ENCODE measurements at places on chromosomes 5 and 9.

GRCh38 chr5:134958755-134959154 lies 9.0 kb upstream of the CATSPER3 start:
- H3K27me3 ChIP-seq: no peaks in the 10 kb centered on the region
- H3K27ac ChIP-seq: no peak overlapping the region
- no peaks in the 10 kb centered on the region for H3K4me1 ChIP-seq
- no peaks in the 10 kb centered on the region for H3K36me3 ChIP-seq
- no peak for DNase-seq
- no peak overlapping the region for H3K4me3 ChIP-seq

DNA sequence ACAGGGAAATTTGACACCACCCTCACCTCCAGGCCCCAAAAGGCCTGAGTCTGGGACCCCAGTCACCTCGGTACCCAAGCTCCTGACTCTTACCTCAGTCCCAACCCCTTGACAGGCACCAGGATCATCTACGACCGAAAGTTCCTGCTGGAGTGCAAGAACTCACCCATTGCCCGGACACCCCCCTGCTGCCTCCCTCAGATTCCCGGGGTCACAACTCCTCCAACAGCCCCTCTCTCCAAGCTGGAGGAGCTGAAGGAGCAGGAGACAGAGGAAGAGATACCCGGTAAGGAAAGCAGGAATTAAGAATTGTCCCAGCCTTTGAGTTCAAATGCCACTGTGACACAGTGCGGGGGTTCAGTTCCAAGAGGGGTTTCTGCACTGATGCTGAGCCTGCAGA lies 1.3 kb downstream of the EIF4EBP3 start:
- no peaks in the 10 kb centered on the region for H3K27me3 ChIP-seq
- no peak for DNase-seq
- peaks cover 23% of the 10 kb centered on the region for H3K4me1 ChIP-seq

DNA sequence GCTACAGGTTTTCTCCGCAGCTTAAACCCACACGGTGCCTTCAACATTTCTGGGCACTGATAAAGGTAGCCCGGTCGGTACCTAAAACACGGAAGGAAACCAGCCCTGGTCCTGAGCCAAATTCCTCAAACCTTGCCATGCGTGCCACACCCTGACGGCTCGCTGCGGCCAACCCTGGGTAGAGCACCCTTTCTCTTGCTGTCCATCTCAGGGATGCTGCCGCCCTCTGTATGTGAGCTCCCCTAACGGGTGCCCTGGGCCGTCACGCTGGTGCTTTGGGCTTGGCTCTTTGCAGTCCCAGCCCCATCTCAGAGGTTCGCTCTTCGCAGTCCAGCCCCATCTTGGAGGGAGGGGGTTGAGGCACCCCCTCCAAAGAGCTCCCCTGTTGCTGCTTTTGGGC lies 43.9 kb downstream of the PNPLA7 start:
- H3K4me3 ChIP-seq: no peak overlapping the region
- no peak overlapping the region for H3K27ac ChIP-seq
- H3K27me3 ChIP-seq: no peaks in the 10 kb centered on the region
- no peaks in the 10 kb centered on the region for H3K36me3 ChIP-seq
- DNase-seq: no peak
- no peaks in the 10 kb centered on the region for H3K4me1 ChIP-seq

- H3K27me3 ChIP-seq: no peaks in the 10 kb centered on the region
- DNase-seq: no peak
- no peak overlapping the region for H3K27ac ChIP-seq
- H3K4me3 ChIP-seq: no peak overlapping the region
- no peaks in the 10 kb centered on the region for H3K4me1 ChIP-seq
Observed at GRCh38 chr9:116643691-116644090, 43.4 kb upstream of the TRIM32 start.
